ENCODE measurements at places on chromosomes 1 and 21. TPM values are rescaled to one million over a fixed set of nuclear protein-coding genes. Genes with fewer than 3 reads are reported as not detected.

Gene LHX8
- not detected for polyA plus RNA-seq

GRCh38 chr1:115531631-115532264, 110.0 kb upstream of the VANGL1 start:
- no peak for DNase-seq

Gene DCST2
- 0.25 TPM for polyA plus RNA-seq

DNA sequence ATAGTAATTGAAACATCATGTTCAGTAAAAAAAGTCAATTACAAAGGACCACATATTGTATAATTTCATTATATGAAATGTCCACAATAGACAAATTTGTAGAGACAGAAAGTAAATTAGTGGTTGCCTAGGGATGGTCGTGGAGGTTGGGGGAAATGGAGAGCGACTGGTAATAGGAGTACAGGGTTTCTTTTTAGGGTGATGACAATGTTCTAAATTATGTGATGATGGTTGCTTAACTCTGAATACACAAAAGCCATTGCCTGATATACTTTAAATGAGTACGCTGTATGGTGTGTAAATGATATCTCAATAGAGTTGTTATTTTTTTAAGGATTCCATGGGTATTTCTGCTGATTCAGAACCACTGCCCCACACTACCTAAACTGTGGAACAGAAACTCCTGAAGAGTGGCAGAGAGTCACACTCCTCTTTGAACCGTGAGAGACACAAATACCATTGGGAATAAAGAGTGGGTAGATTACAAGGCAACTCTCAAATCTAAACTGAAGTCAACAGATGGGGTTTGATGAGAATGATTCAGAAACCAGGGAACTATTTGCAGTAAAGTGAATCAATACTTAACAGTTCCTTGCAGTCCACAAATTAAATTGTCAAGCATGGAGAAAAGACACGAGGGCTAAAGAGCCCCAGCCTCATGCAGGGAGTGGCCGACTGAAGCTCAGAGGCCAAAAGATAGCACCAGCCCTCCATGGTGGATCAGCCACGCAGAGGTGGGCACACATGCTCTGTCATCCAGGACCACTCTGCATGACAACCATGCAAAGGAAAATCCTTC, 118.0 kb downstream of the CAPN8 start:
- DNase-seq: no peak

DNA sequence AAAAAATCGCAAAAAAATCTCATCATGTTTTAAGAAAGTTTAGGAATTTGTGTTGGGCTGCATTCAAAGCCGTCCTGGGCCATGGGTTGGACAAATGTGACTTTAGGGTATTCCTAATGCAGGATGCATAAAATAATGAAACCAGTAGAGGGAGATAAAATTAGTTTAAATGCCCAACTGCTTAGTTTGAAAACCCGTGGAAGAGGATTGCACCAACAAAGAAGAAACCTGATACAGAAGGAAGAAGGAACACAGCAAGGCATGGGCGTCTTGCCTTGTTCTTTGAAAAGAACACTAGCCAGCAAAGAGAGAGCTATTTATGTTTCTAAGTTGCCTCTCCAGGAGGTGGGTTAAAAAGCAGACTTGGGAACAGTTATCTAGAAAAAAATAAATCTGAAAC, 37.9 kb downstream of the WDR3 start:
- DNase-seq: no peak

GRCh38 chr1:17119076-17119772, at the start of gene PADI2:
TSS of gene PADI2 (minus strand) at chr1:17119451. CDS start at chr1:17119371, 80 bp downstream.
- peak; percentile 86 for DNase-seq

- DNase-seq: no peak
Observed at GRCh38 chr1:46301406-46301807, 2.0 kb downstream of the LRRC41 start.

DNA sequence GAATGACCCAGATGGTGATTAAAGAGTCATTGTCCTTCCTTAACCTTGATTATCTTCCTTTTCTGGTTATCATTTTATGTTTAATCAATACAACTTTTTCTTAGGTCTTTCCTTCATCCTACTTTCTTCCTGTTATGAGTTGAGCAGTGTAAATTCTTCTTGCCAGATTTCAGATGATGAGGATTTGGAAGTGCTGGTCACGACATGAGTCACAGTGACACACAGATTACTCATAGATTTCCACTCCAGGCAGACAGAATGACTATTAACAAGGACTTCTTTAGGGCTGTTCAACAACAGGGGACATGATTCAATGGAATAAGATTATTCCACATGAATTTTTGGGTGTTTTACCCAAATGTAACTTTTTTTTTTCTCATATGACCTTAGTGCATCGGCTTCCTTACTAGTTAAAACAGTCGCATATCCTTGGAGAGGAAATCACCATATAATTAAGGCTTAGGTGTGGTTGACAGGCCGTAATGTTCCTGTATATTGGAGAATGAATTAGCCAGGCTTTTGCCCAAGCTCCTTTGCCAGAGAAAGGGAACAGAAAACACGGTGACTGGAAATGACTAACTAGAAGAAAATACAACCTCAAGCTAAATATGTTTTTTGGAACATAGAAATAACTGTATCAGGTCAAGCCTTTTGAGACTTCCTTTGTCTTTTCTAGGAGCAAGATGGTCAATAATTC, 44.2 kb downstream of the PRRX1 start:
- no peak for DNase-seq

Gene PIGR
- polyA plus RNA-seq: 0.28 TPM

Gene TGFB2
- 2.6 TPM for polyA plus RNA-seq

DNA sequence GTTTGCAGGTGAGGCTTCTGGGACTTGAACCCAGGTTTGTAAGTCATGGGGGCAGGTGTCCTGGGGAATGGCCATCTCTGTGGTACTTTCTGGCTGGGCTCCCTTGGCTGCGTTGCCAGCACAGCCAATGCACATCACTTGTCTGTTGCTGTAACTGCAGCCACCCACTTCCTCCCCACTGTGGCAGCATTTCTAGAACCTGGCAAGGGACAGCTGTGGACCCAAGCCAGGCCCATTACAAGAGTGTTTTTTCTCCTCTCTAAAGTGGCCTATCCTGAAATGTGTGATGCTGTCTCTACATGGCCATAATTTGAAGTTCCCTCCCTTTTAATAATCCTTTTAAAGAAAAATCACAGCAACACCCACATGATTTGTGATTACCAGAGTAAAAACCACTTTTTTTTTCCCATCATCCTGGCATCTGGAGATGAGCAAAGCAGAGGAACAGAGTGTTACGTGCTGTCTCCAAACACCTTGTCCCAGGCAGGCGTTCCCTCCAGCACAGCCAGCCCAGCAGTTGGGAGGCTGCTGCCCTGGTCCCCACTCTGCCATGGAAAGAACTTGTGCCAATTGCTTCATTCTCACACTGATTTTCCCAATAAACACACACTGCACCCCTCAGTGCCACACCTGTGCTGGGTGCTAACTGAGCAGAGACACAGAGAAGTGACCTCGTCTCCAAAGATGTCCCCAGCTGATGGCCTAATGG, 360.6 kb upstream of the USP24 start:
- peak; percentile 82 for DNase-seq

GRCh38 chr1:220296981-220297380, 24.7 kb upstream of the RAB3GAP2 start:
- DNase-seq: no peak

DNA sequence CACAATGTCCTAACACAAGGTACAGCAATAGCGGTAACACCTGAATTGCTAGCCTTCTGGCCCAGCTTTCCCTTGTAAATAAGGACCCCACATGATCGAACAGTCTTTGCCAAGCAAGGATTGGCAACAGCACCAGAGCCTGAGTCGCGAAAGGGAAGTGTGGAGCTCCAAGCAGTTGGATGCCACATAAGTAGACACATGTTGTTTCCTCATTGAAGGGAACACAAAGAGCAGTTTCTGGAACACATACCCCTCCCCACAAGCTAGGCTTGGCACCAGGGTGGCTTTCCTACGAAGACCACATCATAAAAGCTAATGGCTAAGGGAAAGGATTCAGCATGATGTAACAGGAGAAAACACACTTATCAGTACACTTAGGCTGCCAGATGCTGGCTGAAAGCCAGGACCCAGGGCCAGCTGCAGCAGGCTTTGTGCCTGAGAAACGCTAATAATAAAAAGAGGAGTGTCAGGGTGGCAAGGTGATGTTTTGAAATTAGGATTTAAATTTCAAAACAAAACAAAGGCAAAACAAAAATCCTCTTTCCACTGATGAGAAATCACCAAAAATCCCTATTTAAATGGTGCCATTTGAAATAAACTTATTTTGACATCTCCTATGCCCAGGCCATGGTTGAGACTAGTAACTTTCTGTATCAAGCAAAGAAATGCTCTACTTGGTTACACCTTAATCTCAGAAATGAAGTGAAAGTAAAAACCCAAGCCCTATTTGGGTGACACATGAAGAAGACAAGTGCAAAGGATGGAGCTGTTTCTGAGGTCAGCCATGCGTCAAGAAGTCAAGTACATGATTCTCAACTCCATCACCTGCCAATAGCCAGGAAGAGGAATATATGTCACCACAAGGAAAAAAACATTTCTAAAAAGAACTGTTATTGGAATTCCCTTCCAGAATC, 11.9 kb upstream of the CPLANE2 start:
- DNase-seq: peak; percentile 91

- peak; percentile 100 for DNase-seq
Observed at GRCh38 chr1:5992026-5992813, at the start of gene NPHP4. TSS of gene NPHP4 (minus strand) at chr1:5992425. CDS start at chr1:5986289, 6,136 bp downstream.

Gene C1QA
- polyA plus RNA-seq: 396 TPM

DNA sequence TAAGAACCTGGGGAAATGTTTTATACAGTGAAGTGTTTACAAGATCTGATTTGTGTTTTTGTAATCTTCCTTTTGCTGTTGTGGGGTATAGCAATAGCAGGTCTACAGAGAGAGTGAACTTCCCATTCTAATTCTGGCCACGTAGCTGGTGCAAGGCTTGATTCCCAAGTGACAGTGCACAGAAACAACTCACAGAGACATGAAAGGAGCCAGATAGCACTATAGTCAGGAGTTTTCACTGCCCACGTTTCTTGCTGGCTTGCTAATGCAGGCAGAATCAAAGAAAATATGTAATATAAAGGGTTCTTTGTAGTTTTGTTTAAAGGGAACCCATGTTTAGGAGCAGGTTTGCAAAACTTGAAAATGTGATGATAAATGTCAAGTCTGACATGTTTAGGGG, 170.9 kb upstream of the IVNS1ABP start:
- DNase-seq: no peak

GRCh38 chr1:243414152-243414494, 158.3 kb downstream of the SDCCAG8 start:
- no peak for DNase-seq

GRCh38 chr1:216599851-216600250, 123.4 kb downstream of the ESRRG start:
- DNase-seq: no peak

- DNase-seq: no peak
Observed at GRCh38 chr1:201637282-201638079, 98.6 kb downstream of the NAV1 start.

DNA sequence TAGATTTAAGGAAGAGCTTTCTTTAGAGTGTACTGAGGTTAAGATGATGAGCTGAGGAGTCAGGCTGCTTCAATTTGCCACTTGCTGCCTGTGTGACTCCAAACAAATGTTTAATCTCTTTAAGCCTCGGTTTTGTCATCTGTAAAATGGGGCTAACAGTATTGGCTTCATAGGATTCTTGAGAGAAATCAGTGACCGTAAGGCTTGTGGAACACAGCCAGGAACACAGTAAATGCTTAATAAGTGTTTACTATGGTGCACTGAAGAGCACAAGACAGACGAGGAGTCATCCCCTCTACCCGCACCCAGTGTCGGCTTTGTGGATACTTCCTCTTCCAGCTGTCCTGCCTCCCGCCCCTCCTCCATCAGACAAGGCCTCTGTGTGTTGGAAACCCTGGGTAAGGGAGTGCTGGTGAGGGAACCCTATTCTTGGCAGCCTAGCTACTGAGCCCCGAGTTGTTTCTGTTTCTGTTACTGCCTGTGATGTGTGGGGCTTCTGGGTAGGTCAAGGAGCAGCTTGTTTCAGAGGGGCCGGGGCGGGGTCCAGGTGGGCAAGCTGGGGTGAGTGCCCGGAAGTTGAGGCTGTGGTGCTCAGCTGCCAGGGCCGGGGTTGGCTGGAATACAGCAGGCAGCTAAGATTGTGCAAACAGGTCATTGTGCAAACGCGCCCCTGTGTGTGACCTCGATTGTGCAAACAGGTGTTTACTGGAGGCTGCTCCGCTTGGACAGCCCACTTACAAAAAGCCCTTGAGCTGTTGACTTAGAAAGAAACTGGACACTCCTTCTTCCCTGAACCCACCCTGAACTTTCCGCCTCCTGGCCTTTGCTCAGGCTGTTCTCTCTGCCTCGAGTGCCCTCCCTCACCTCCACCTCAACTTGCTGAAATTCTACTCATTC, 4.0 kb upstream of the CSF3R start:
- peak; percentile 87 for DNase-seq

GRCh38 chr1:35301674-35302392, 33.3 kb downstream of the ZMYM4 start:
- no peak for DNase-seq

DNA sequence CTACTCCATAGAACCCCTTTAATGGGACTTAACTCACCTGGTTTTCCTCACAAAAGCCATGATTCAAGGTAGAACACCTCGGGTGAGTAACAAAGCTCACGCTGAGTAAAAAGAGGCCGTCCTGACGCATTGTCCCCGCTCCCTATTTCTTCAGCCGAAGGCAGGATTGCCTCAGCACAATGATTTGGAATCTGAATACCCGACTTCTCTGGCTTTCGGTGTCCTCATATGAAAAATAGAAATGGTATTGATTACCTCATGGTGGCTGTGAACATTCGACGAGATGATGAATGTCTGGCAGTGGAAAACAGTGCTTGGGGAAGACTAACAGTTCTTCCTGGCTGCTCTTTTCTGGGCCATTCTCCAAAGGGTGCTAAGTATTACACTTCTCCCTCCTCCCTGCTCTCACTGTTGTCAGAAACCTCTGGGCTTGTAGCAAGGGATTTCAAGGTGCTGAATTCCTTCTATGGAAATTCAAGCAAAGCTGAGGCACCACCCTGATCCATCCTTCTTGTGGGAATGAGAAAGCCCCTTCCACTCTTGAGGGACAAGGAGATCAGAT, 148.3 kb downstream of the C1orf94 start:
- no peak for DNase-seq

DNA sequence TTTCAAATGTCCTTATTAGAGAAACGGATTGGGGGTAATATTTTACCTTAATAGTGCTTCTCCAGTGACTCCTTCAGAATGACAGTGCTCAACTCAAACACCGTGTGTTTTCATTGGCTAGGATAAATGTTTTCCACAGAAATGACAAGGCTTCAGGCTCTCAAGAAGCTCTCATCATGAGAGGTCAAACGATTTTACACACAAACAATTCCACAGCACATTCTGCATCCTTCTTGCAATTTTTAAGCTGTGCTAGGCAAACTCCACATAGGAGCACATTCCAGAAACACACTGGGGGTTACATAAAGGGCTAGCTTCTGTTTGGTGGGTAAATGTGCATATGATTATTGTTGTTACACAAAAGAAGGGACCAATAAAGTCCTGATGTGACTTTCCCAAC, 75.5 kb upstream of the IPO9 start:
- DNase-seq: no peak

Gene EPHB2
- polyA plus RNA-seq: 0.88 TPM

- no peak for DNase-seq
Observed at GRCh38 chr1:215417122-215417521, 150.0 kb upstream of the KCTD3 start.

- DNase-seq: peak; percentile 43
Observed at GRCh38 chr21:45169001-45169400, 94.6 kb downstream of the ADARB1 start.

Data from aorta (tissue), 5 donors.